ENCODE measurements at places on chromosomes 7 and 10.

GRCh38 chr10:24128066-24128730, 80.7 kb upstream of the KIAA1217 start:
- DNase-seq, result peak; percentile 38

DNA sequence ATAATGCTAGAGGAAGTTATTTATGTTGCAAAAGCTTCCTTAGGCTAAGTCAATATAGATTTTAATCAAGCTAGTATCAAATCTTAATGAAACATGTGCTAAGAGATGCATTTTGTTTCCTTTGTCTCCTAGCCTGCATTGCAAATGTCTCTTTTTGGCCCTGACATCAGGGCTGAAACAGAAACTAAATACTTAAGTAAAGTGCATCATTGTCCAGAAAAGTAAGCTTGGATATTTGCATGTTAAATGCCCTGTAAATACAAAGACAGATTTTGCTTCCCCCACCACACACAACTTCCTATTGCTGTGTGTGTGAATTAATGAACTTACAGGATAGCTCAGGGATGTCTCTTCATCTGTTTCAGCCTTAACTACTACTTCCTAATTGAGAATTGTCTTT, 10.0 kb upstream of the STAMBPL1 start:
- no peak for DNase-seq

DNA sequence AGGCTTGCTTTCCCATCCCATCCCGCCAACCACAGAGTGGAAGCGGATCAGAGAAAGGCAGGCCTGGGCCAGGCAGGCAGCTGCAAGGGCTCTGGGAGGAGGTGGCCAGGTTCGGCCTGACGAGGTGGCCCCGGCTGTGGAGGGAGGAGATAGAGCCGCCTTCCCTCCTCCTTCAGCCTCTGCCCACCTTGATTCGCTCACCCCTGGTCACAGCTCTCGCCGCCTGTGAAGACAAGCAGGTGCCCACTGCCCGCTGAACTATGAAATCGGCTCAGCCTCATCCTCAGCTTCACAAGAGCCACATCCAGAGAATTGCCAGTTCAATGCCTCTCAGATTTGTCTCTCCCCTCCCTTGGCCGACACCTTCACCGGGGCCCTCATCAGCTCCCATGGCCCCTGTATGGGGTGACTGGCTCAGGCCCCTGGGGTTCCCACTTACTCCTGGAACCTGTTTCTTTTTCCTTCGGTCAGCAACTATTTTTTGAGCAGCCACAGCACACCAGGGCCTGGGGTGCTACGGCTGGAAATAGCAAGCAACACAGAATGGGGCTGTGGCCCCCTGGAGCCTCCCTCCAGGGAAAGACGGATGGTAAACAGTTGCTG, 80.0 kb upstream of the CHST15 start:
- no peak for DNase-seq

- peak; percentile 19 for DNase-seq
These were observed 133.4 kb upstream of the PTN start for GRCh38 chr7:137476937-137477336.

- no peak for DNase-seq
These were observed 87.9 kb downstream of the KIAA1549 start for GRCh38 chr7:138893258-138893657.

DNA sequence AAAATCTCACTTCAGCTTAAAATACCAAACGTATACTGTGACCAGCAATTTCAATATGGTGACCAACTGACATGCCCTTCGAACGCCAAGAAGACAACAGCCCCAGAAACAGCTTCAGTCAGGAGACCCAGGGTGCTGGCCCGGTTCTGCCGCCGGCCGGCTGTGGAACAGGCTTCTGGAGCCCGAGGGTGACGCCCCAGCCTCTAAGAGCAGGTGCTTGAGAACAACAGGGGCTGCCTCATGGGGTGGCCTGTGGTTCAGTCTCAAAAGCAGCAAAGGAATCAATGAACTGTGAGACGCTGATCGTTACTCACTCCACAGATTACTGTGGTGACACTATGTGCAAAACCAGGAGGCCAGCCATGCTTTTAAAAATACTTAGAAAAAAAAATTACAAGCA, 17.3 kb downstream of the GPER1 start:
- no peak for DNase-seq

DNA sequence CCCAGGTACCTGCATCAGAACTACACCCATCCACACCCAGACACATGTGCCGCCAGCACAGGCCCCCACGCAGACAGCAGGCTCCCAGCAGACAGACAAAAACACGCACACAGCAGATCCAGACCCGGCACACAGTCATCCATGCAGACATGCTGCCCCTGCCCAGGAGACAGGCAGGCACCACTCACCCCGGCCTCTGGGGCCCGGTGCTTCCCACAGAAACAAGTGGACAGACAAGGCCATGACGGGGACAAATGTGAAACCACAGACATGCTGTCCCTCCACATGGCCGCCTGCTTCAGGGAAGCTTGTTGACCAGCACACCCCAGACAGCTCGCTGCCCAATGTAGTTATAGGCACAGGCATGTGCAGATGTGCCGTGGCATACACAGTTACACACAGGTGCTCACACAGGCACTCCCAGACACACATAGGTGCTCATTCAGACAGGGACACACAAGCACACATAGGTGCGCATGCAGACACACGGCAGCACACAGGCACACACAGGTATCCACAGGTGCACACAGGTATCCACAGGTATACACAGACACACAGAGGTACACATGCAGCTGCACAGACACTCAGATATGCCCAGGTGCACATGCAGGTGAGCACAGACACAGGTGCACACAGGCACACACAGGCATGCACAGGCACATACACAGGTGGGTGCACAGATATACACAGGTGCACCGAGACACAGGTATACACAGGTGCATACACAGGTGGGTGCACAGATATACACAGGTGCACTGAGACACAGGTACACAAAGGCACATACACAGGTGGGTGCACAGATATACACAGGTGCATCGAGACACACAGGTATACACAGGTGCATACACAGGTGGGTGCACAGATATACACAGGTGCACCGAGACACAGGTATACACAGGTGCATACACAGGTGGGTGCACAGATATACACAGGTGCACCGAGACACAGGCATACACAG, 10.5 kb upstream of the SCART1 start:
- no peak for DNase-seq

DNA sequence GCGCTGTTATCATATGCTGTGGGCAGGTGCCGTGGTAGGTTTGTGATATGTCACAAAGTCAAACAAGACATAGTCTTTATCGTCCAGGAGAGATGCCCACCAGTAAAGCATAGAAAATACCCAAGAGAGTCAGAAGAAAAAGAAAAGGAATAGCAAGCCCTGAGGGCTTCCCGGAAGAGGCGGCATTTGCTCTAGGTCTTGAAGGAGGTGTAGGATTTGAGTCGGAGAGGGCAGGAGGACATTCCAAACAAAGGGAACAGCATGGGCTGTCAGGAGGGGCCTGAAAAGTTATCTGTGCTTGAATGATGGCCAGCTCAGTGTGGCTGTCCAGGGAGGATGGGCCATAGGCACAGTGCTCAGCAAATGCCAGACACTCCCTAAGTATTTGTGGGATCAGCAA, 42.2 kb downstream of the COL13A1 start:
- DNase-seq, result no peak

- no peak for DNase-seq
These were observed 161.7 kb downstream of the HIBADH start for GRCh38 chr7:27501001-27501400.

- no peak for DNase-seq
These were observed 7.7 kb downstream of the RUNDC3B start for GRCh38 chr7:87635921-87636320.

- DNase-seq, result no peak
These were observed 45.6 kb downstream of the ELFN1 start for GRCh38 chr7:1715671-1716074.

GRCh38 chr7:79949778-79950177, 184.9 kb upstream of the GNAI1 start:
- no peak for DNase-seq

- no peak for DNase-seq
These were observed 35.9 kb downstream of the INSIG1 start for GRCh38 chr7:155333346-155334234.

All from kidney tubule cell (primary cell).